HS-27A (cell line): ENCODE measurements at places on chromosomes 2 and 18.

- DNase-seq = no peak
Observed at GRCh38 chr18:11992096-11992790, 10.9 kb downstream of the IMPA2 start.

DNA sequence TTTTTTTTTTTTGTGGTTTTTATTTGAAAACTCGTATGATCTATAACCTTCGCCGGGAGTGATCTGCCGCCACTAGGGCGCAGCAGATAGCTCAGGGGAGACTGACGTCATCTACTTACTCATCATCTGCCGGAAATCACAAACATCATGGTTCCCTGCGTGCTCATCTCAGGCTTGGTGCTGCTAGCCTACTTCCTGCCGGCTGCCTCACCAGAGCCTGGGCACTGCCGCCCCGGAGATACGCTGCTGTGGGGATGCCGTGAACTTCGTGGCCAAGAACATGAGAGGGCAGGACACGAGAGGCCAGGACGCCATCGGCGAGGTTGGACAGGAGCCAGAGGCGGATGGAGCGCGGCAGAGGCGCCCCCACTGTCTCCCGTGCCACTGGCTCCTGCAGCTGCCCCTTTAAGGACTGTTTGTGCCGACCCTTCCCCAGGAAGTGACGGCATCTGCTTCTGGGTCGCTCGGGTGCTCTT is 68.8 kb downstream of the DOK6 start:
- DNase-seq = peak; percentile 8

GRCh38 chr2:188813315-188813714 is 160.9 kb upstream of the COL3A1 start:
- DNase-seq = no peak

DNA sequence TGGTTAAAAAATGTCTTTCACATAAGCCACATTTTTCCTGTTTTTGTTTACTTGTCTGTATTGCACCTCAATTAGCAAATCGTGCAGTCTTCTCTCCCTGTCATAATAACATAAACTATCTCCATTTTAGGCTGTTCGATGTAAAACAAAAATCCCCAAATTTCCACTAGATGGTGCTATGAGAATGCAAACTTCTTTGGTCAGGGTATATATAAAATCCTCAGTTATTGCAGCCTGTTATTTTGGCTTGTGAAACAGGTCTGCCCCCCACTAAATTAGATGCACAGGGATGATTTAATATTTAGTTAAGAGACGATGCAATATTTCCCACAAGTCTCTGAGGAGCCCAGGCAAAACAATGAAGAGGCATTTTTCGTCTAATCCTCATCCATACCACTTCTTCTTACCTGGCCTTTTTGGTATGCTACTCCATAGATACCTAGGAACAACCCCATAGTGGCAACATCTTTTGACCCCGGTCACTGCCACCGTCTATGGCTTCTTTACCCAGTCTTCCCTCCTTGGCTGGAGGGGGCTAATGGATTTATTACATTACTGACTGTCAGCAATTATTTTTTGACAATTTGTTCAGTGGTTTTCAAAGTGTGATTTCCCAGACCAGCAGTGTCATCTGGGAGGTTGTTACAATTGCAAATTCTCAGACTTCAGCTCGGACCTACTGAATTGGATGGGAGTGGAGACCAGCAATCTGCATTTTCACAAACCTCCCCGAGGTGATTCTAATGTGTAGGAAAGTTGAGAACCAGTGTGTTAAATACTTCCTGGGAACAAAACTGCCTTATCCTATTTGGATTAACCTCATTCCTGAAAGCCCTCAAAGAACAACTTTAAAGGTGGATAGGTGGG is 117.4 kb upstream of the CWC22 start:
- DNase-seq = no peak

DNA sequence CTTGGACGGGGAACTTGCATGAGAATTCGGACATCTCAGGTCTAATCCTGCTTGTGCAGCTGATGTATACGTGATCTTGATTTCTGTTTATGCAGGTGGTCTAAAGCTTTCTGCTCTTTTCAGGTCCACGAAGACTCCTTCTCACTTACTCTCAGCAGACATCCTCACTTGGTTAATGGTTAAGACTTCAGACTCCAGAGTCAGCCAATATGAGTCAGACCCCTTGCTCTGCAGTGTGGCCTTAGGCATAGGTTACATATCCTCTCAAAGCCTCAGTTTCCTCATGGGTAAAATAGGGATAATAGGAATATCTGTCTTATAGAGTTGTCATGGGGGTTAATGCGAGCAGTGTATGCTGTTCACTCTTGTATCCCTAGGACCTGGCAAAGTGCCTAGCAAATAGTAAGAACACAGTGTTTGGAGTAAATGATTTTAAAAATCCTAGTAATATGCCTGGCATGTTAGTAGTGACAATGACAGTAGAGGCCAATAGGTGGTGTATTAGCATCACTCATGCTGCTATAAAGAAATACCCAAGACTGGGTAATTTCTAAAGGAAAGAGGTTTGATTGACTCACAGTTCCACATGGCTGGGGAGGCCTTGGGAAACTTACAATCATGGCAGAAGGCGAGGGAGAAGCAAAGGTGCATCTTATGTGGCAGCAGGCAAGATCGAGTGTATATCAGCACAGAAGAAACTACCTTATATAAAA is 42.3 kb downstream of the XRCC5 start:
- no peak for DNase-seq

DNA sequence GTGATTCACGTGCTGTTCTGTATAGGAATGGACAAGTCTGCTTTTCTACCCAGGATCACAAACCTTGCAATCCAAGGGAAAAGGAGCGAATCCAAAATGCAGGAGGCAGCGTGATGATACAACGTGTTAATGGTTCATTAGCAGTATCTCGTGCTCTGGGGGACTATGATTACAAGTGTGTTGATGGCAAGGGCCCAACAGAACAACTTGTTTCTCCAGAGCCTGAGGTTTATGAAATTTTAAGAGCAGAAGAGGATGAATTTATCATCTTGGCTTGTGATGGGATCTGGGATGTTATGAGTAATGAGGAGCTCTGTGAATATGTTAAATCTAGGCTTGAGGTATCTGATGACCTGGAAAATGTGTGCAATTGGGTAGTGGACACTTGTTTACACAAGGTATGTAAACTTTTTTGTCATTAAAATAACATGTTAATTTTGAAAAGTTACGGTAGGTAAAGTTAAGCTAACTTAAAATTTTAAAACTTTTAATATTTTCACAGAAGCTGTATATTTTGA is 33.0 kb downstream of the PPM1B start:
- DNase-seq = no peak

DNA sequence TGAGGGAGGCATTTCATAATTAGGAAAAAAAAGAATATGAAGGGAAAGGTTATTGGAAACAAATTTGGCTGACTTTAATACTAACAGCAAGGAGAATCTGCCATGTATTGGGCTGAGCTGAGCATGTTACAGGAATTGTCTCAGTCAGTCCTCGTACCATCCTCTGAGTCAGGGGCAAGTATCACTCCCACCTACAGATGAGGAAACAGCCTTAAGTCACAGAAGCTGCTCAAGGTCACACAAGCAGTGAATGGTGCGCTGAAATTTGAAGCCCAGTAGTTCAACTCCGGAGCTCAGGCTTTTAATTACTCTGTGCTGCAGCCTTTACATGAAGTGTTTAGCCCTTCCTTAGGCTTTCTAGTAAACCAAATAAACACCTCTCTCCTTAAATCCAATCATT is 17.3 kb downstream of the PROKR1 start:
- no peak for DNase-seq

GRCh38 chr2:83665894-83666293 is 793.2 kb downstream of the SUCLG1 start:
- DNase-seq = peak; percentile 24

DNA sequence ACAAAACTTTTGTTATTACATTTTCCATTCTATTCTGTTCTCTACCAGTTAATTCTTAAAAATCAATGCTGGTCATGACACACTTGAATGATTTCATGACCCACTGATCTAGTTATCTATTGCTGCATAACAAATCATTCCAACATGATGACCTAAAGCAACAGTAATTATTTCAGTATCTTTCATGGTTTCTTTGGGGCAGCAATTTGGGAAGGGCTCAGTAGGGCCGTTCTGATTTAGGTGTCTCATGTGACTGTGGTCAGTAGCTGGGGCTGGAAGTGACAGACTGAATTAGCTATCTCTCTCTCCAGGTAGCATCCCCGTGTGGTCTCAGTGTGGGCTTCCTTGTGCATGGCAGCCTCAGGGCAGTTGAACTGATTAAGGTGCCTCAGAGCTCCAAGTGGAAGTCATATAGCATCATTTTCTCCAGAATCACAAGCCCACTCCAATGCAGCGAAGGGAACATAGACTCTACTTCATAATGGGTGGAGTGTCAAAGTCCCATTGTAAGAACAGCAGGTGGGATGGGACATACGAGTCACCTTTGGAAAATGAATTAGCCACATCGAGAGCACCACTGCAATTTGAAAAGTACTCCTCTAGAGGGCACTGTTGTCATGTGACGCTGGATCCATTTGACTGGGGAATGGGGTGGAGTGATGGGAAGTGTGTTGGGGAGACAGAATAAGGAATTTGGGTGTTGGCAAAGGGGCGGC is 39.1 kb upstream of the FAM136A start:
- no peak for DNase-seq

GRCh38 chr2:119659601-119660342 is 19.2 kb upstream of the TMEM177 start:
- no peak for DNase-seq

DNA sequence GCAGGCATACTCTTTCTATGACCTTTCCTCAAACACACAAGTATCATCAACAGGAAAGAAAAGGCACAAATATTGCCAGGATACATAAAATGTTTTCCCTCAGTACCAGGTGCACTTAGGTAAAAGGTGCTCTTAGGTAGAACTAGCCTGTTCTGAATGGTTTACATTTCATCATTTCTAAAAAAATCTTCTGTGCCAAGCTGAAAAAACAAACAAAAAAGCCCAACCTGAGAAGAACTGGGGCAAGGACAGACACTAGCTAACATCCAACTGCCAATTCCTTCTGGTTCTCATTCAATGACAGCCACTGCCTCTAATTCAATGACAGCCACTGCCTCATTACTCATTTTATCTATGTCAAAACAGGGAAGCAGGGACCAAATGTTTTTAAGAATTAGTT is 68.5 kb downstream of the SPIRE1 start:
- DNase-seq = no peak

DNA sequence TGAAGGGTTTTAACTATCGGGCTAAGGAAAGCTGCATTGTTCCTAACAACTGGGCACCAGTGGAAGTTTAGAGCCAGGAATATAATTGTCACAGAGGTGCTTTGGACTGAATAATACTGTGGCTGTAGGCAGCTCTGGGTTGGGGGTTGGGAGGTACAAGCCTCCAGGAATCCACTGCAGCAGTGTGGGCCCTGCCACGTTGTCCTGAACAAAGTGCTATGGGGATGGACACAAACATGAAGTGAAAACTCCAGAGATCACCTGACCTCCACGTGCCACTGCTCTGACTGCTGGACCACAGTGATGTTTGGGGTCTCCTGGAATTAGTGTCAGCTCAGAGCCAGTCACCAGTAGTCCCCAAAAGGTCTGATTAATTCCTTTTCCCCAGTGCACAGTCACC is 110.9 kb downstream of the BCL2 start:
- no peak for DNase-seq

- DNase-seq = no peak
Observed at GRCh38 chr2:75751824-75752468, 41.2 kb upstream of the GCFC2 start.
